Astrocyte (in vitro differentiated cells and primary cell): ENCODE measurements at places on chromosomes 16 and 17. TPM values are rescaled to one million over a fixed set of nuclear protein-coding genes. Genes with fewer than 3 reads are reported as not detected.

GRCh38 chr17:65065906-65066305 lies 9.4 kb upstream of the GNA13 start:
- no peak for DNase-seq

DNA sequence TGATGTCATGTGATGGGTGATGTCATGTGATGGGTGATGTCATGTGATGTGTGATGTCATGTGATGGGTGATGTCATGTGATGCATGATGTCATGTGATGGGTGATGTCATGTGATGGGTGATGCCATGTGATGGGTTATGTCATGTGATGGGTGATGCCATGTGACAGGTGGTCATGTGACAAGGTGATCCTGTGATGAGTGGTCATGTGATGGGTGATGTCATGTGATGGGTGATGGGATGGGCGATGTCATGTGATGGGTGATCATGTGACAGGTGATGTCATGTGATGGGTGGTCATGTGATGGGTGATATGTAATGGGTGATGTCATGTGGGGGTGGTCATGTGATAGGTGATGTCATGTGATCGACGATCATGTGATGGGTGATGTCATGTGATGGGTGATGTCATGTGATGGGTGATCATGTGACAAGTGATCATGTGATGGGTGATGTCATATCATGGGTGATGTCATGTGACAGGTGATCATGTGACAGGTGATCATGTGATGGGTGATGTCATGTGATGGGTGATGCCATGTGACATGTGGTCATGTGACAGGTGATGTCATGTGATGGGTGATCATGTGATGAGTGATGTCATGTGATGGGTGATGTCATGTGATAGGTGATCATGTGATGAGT lies 17.2 kb downstream of the CD300LB start:
- DNase-seq: peak; percentile 69

DNA sequence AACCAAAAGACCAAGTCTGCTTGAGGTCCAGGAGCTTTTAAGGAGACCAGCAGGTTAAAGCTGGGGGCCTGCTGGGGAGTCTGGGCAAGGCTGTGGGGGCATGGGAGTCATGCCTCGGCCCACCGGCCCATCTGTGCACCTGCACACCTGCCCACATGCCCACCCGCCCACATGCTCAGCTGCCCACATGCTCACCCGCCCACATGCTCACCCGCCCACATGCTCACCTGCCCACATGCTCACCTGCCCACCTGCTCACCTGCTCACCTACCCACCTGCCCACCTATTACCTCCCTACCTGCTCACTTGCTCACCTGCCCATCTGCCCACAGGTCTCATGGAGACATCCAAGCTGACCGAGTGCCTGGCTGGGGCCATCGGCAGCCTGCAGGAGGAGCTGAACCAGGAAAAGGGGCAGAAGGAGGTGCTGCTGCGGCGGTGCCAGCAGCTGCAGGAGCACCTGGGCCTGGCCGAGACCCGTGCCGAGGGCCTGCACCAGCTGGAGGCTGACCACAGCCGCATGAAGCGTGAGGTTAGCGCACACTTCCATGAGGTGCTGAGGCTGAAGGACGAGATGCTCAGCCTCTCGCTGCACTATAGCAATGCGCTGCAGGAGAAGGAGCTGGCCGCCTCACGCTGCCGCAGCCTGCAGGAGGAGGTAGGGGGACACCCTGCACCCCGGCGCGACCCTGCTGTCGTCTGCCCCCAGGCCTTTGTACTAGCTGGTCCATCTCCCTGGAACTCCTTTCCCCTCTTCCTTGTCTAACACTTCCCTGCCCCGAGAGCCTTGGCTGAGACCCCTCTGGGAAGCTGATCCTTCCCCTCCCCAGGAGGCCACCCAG lies 14.0 kb downstream of the CARD14 start:
- DNase-seq: no peak

DNA sequence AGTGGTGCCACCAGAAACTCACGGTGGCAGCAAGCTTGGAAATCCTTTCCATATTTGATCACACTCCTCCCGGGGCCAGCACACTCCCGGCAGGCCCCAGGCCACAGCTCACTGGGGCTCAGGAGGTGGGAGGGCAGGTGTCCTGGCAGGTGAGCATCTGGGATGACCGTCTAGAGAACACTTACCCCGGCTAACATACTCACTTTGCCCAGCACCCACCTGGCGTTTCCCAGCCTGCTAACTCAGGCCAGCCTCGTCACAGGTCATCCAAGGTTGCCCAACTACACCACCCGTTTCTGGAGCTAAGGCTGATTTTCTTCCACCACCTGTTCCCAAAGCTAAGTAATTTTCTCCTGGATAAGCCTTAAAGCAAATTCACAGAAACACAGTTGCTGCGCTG lies 24.9 kb downstream of the FBXO31 start:
- DNase-seq: no peak

- DNase-seq: no peak
Measured at GRCh38 chr17:71247441-71248015, 873.3 kb upstream of the SOX9 start.

DNA sequence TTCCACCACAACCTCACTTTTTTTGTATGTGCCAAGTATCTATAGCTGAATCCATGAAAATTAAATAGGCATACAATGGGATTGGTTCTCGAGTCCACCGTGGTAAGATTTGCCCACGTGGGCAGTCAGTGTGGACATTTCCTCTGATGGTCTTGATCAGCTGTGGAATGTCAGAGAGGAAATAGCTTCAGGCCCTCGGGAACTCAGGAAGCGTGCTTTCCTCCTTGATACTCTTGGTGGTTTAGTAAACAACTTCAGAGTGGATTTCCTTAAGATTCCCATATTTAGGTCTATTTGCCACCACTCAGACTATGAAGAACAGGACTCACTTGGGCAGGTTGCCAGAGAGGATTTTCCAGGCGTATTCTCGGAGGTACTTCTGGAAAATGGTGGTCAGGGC lies 152.5 kb downstream of the VPS53 start:
- no peak for DNase-seq

GRCh38 chr16:19502395-19503131 lies 19.3 kb downstream of the GDE1 start:
- DNase-seq: peak; percentile 43

- no peak for DNase-seq
Measured at GRCh38 chr16:54673313-54673712, 257.4 kb upstream of the IRX5 start.

The UTS2R gene
- not detected in 2 replicates for total RNA-seq

The GPR179 gene
- total RNA-seq: 0.07 and 0.10 TPM in 2 replicates

The ZG16B gene
- total RNA-seq: not detected in 2 replicates

The SLC9A5 gene
- 2.4 and 2.5 TPM in 2 replicates for total RNA-seq

The COPZ2 gene
- 25.1 and 38.3 TPM in 2 replicates for total RNA-seq

The CDH16 gene
- not detected in 2 replicates for total RNA-seq
